ENCODE measurements at places on chromosomes 7 and 10. TPM values are rescaled to one million over a fixed set of nuclear protein-coding genes. Genes with fewer than 3 reads are reported as not detected.

Gene NRCAM
- total RNA-seq = not detected

Gene ZNF438
- 6.5 TPM for total RNA-seq

Gene PNLIPRP2
- not detected for total RNA-seq

Gene FKBP6
- not detected for total RNA-seq

Gene TSPAN12
- total RNA-seq = 1.8 TPM

Gene AGR2
- not detected for total RNA-seq

Gene CPXM2
- total RNA-seq = not detected

Gene HTR7
- total RNA-seq = 0.88 TPM

Gene ITGB8
- total RNA-seq = 3.6 TPM

Gene ADCK2
- total RNA-seq = 9.6 TPM

Gene CFTR
- total RNA-seq = 0.06 TPM

Gene HMX3
- 10.8 TPM for total RNA-seq

Gene C7orf33
- total RNA-seq = not detected

Gene CHCHD3
- total RNA-seq = 198 TPM

Gene SSC4D
- total RNA-seq = 0.34 TPM

Gene LRRC18
- total RNA-seq = not detected

Gene CALML5
- total RNA-seq = not detected

Gene CCL24
- total RNA-seq = 0.45 TPM

Gene CCDC172
- total RNA-seq = not detected

Gene CCZ1B
- total RNA-seq = 34.1 TPM

Gene GRID2IP
- total RNA-seq = not detected

Gene CPVL
- total RNA-seq = 2.7 TPM

Gene RTKN2
- 3.3 TPM for total RNA-seq

Gene SFTPA2
- not detected for total RNA-seq

Gene GLI3
- total RNA-seq = 0.91 TPM

Gene AQP1
- total RNA-seq = not detected

Gene ACTL6B
- not detected for total RNA-seq

Gene NME8
- total RNA-seq = not detected

Gene LIPA
- total RNA-seq = 55.8 TPM

Gene AMPH
- total RNA-seq = not detected

Gene GATA3
- not detected for total RNA-seq

Gene MAGI2
- 0.82 TPM for total RNA-seq

Gene SYNPO2L
- not detected for total RNA-seq

Data from SJSA1 (cell line).